ENCODE measurements at places on chromosomes 3 and 15.

DNA sequence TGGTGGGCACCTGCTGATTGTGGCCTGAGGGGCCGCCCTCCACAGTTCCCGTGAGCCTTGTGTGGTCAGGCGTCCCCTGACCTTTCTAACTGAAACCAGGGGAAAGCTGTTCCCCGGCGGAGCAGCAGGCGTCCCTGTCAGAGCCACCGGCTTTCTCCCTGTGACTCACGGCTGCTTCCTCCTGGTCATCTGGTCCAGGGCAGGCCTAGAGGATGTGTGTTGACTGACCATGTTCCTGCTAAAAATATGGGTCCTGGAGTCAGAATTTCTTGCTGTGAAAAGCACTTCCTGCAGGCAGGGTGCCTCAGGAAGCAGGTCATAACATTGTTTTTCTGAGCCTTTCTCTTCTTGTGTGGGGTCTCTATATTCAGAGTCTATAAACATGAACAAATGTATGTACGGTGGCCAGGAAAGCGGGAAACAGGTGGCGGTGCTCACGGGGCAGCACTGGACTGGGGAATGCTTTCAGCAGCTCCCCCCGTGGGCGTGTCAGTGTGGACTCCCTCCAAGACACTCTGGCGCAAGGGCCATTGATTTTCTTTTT, 38.4 kb upstream of the CGNL1 start:
- DNase-seq: no peak

GRCh38 chr3:12303534-12303933, 14.7 kb downstream of the PPARG start:
- no peak for DNase-seq

- DNase-seq: no peak
Observed at GRCh38 chr3:16647668-16648067, 42.4 kb upstream of the DAZL start.

- no peak for DNase-seq
Observed at GRCh38 chr3:48125886-48126622, 62.2 kb downstream of the CDC25A start.

DNA sequence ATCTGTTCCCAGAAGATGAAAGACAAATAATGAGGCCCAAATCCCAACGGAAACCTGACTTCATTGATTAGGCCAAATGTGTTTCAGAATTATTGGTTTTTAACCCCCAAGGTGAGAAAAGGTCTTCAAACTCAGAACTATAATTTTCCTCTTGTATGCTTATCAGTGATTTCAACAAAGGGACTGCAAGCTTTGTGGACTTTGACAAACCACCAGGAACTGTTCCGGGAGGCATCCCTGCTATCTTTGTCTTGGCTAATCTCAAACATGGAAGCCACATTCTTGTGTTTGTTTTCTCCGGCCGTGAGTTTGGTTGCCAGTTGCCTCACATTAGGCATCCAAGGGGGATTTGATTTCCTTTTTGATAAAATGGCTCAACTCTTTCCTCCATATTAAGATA, 19.5 kb downstream of the ARHGEF3 start:
- no peak for DNase-seq

DNA sequence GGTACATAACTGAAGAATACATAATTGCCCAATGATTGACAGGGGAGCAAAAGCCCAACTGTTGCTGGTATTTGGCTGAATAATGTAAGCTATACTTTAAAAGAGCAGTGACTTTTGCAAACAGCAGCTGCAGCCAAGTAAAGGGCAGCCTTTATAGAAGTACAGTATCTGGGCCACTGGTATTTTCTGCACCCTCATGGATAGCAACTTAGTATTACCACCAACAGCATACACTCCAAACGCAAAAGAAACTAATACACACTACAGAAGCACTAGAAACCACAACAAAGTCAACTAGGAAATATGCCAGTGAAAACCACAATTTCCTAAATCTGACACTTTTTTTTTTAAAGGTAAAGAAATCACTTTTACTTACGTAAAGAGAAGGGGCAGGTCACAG, 206.1 kb downstream of the TIGIT start:
- no peak for DNase-seq

DNA sequence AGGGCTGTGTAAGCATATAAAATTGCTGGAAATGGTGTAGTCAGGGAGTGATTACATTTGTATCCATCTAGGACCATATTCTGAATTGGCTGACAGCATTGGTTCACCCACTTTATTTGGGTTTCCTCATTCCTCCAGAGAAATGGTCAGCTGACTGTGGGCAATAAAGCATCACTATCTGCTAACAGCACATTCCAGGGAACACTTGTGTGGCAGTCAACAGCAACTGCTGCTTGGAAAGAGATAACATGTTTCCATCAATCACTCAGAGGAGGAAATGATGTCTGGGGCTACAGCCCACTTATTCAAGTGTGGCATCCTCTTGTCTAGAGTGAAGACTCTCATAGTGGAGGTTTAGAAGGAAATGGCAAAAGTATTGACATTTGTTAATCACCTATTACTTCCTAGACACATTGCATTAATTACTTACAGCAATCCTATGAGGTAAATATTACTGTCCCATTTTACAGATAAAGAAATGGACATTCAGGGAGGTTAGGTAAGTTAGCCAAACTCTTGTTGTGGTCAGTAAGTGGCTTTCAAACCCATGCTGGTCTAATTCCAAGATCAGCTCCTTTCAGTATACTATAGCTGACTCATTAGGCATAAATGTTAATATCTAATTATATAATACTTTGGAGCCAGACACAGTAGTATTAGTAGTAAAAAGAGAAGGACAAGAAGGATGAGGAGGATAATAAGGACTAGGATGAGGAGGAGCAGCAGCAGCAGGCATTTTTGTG, 247.8 kb downstream of the ALCAM start:
- no peak for DNase-seq

DNA sequence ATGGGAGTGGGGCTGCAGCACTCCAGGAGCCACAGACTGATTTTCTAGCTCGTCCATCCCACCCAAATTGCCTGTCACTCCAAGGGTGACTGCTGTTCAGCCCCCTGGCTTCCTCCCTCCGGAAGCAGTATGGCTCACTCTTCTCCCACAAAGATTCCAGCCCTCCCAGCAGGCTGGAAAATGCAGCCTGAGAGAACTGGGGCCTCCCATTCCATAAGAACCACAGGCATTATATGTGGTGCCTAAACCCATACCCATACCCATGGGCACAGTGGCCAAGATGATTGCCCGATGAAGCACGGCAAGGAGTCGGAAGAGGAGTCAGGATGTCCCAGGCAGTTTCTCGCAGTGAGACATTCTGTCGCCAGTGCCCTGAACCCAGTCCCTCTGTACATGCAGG, 6.0 kb upstream of the VILL start:
- no peak for DNase-seq

DNA sequence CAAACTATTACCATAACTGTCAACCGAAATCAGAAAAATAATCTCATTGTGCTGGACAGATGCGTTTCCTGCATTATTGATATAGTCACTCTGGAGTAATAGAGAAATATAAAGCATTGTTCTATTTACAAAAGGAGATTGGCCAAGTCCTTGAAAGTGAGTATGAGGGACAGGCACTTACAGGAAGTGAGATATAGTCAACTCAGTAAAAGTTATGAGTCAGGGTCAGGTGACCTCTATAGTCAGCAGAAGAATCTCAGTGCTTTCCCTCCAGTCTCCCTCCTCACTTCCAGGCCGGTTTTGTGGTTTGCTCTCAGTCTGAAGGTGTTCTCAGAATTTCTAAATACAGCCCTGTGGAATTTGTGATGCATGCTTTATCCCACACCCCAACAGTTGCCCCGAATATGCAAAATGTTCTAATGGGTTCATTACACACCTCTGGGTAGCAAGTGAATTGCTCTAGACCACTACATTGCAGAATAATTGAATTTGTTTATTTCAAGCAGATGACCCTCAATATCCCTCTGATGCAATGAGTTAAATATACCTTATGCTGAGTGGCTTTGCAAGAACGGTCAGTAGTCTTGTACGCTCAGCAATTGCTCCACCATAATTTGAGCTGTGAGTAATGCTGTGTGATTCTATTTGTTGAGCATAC, 787.7 kb downstream of the MCTP2 start:
- DNase-seq: peak; percentile 71
